ENCODE measurements at places on chromosomes 7 and 10.

- DNase-seq, result no peak
These were observed 32.8 kb downstream of the LYZL1 start for GRCh38 chr10:29321656-29322055.

DNA sequence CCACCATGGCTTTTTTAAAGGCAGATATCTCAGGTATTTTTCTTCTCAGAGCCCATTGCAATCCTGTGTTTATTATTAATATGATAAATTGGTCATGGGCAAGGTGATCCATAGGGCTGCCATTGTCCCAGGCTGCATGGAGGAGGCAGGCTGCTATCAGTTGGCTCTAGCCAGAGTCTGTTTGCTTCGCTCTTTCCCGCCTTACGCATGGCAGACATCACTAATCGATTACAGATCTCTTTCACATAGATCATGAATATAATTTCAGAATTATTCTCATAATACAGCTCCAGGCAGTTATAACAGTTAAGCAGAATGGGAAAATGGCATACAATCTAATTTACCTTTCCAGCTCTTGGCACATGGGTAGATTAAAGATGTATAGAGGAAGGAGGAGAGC, 30.4 kb upstream of the HABP2 start:
- no peak for DNase-seq

GRCh38 chr7:92557249-92557648, 28.7 kb downstream of the RBM48 start:
- no peak for DNase-seq

DNA sequence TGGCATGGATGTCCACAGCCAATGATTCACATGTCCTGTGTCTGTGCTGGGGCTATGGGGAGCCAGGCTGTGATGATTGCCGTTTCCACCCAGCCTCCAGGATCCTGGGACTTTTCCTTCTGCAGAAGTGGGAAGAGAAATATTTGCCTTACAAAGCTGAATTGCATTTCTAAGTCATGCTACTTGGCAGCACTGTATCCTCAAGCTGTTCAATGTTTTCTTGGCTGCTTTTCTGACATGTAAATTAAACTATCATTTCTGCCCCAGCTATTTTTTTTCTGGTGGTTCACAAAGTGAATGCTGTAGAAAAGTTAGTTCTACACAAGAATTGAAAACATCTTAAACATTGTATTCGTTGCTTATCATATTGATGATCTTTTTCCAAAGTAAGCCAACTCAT, 51.9 kb upstream of the TCERG1L start:
- DNase-seq, result no peak

Measured in GM19239 (cell line).